SJSA1 (cell line): ENCODE measurements at places on chromosomes 12 and 14.

DNA sequence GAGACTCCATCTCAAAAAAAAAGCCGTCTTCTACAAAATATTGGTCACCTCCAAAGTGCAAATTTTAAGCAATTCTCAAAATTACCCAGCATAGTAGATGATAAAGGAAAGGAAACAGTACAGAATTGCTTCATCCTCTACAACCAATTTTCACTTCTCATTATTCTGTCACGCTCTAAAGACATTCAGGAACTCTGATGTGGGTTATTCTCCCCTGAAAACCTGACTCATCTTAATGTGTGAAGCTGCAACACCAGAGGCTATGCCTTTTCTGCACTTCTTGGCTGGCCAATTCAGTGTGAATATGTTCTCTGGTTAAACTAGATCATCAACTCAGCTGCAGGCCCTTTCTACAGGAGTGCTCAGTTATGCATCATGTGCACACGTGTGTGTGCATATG is 11.0 kb downstream of the PTGER2 start:
- no peak for DNase-seq

DNA sequence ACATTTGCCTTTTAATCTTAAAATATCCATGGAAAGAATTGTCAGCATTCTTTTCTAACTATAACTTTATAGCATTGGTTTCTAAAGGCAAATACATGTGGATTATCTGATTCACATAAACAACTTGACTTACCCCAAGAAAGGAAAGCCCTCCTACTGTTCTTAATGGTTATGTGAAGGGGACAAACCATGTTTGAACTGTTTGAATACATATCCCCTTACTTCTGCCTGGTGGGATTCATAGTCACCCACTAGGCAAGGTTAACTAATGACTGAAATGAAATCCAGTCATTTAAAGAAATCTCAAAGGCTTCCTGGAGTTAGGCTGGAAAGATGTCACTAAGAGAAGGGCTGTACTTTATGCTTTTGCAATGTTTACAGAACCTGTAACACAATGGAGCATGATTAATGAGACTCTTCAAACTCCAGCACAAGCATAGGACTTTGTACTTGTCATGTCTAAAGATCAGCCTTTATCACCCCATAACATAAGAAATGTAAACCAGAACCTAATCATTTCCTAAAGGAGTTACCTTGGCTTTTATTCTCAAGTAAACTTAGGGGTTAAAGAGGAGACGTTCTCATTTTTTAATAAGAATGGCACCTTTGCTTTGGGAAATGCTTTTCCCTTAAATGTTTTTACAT is 10.2 kb upstream of the FLRT2 start:
- no peak for DNase-seq

- DNase-seq = no peak
Observed at GRCh38 chr12:51429700-51430099, 5.1 kb downstream of the SLC4A8 start.

- DNase-seq = no peak
Observed at GRCh38 chr12:130716969-130717366, 869 bp upstream of the RIMBP2 start.

- no peak for DNase-seq
Observed at GRCh38 chr12:126337556-126338441, 1272.6 kb downstream of the AACS start.

GRCh38 chr14:74875941-74876913 is at the start of gene PROX2:
Gene PROX2, minus strand, starts transcription at chr14:74876145. Its CDS starts 12,311 bp downstream, at chr14:74863834.
- DNase-seq = no peak

GRCh38 chr12:85405262-85405661 is 125.2 kb downstream of the ALX1 start:
- DNase-seq = no peak

GRCh38 chr12:9049520-9050133 is 60.3 kb downstream of the KLRG1 start:
- no peak for DNase-seq

- no peak for DNase-seq
Observed at GRCh38 chr12:4323396-4323795, 2.4 kb downstream of the TIGAR start.

DNA sequence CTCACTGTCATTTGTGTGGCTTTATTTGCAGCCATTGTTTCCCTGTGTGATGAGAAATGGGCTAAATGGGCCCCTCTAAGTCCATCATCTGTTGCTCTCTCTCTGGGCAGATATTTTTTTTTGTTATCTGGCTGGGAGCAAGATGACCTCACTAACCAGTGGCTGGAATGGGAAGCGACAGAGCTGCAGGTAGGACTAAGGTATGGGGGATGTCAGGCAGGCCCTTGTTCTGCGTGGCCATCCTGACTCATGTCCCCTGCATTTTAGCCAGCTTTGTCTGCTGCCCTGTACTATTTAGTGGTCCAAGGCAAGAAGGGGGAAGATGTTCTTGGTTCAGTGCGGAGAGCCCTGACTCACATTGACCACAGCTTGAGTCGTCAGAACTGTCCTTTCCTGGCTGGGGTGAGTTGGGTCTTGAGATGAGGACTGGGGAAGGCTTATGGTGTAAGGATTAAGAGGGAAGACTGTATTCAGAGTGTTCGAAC is 1.3 kb downstream of the MARS1 start:
- no peak for DNase-seq
